ENCODE measurements at places on chromosomes 2 and 18.

DNA sequence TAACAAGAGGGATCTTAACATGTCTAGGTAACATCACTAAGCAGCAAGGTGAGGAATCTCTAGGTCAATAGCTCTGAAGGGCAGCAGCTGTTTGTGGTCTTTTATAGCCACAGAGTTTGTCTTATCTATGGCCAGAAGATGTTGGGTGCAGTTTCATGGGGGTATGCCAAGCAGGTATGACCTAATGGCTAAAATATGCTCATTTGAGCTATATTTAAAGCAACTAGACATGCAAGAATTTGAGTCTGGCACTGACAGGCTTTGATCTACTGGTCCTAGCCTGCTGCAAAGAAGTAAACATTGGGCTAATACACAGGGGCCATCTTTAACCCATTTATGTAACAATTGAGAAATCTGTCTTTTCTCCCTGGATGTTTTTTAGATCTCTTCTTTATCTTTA, 13.9 kb upstream of the UGP2 start:
- no peak for DNase-seq

DNA sequence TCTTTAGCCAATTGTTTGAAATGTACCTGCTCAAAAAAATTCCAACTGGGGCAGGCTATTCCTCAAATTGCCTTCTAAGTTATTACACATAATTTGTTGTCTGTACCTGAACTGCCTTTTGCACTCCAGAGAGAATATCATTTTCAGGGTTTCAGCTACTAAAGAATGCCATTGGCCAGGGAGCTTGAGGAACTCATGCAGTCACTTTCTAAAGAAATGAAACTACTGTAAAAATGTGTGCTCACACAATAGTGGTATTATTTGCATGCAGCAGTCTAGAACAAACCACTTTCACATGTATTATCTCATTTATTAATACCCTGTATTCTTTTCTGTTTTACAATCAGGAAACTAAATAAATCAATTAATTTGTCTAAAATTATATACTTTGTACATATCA, 152.2 kb downstream of the PID1 start:
- DNase-seq, result no peak

DNA sequence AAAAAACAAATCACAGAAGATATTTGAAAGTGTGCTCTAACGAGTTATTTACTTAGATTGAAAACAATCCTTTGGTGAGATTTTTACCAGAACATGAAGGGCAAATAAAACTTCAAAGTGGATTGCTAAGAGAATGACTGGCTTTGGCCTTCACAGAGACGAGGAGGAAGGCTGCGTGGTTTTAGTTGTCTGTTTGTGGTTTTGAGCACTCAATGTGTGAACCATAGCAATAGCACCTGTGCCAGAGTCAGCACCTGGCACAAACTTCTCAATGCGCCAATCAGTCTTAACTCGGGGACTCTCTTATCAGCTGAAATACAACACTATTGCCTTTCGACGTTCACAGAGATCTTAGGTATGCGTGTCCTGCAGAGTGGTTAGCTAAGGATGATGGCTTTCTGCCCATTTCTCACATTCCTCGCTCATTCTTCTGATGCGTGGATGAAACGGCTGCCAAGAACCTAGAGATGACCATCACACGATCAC, 70.0 kb downstream of the MBP start:
- DNase-seq, result peak; percentile 55

- no peak for DNase-seq
Measured at GRCh38 chr2:10036095-10036884, 7.1 kb upstream of the KLF11 start.

DNA sequence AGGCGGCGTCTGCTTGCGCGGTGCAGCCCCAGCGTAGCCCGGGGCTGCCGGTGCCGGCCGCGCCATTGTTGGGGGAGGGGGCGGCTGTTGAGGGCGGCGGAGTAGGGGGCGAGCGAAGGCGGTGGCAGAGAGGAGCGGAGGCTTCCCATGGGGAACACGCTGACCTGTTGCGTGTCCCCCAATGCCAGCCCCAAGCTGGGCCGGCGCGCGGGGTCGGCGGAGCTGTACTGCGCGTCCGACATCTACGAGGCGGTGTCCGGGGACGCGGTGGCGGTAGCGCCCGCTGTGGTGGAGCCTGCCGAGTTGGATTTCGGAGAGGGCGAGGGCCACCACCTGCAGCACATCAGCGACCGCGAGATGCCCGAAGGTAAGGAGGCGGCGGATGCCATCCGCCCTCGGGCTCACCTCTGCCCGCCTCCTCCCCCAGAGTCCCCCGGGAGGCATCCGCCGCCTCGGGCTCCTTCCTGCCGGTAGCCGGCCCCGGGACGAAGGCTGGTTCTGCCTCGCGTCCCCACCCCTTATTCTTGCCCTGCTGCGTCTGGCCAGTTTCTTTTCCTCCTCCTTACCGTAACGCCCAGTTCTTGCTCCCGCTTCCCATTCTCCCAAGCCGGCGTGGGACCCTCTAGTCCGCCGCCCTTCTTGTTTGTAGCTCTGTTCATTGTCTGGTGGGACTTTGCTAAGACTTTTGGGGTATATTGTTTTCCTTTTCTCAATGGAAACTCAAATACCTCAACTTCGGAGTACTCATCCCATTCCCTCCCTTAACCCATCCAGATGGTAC, 500 bp downstream of the CCNYL1 start:
- peak; percentile 39 for DNase-seq

GRCh38 chr2:220660277-220661145, 911.6 kb downstream of the EPHA4 start:
- DNase-seq, result no peak

DNA sequence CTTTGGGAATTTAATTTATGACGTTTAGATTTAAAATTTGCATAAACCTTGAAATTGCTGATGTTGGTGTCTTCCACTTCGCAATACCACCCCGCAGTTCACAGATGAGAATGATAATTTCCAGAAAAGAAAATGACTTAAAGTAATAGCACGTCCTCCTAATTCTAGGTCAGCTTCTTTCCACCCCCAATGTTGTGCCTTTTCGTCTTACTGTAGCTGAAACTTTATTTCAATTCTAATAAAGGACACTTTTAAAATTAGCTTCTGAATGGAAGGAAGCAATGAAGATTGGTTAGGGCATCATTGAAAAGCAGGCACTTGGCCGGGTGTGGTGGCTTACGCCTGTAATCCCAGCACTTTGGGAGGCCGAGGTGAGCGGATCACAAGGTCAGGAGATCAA, 107.4 kb downstream of the MYCN start:
- DNase-seq, result no peak

GRCh38 chr2:230226051-230226551, 565 bp downstream of the SP140 start:
- DNase-seq, result no peak

DNA sequence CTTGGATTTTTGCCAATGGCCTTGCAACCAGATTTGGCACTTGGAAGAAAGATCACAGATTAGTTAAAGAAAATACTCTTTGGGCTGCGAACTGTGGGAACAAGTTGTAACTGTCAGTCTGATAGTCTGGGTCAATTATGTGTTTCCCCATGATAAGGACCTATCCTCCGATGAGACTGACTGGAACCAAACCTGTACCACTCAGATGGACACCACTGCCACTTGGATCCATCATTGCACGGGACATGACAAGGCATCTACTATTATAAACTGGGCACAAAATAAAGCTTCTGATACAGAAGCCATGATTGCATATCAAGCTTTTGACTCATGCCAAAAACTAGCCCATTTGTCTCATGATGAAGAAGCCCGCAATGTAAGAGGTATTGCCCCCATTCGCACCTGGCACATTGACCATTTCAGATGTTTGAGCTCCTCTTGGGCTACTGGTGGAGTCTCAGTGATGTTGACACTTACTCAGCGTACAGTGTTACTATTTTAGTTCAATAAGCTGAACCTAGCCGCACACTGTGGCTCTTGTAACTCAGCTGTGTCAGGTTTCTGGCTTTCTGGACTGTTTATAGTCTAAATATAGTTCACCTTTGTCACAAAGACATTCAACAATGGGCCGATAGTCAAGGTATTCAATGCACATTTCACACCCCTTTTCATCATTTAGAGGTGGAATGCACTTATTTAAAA, 179.8 kb upstream of the RBBP8 start:
- no peak for DNase-seq

DNA sequence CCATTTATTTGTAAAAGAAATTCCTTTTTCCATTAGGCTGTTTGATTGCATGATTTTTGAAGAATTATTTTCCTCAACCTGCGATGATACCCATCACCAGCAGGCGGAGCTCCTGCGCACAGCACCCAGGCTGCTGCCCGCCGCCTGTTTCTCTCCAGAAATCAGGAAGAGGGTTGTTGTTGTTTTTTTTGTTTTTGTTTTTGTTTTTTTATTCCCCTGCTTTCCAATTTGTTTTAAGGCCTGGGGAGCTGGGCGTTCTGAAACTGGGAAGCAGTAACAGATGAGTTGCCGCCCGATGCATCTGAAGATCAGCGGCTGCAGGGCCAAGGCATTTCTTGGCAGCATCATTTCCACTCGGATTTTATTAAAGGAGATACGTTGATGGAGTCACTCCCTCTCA, 132.1 kb downstream of the MBP start:
- DNase-seq, result peak; percentile 26

DNA sequence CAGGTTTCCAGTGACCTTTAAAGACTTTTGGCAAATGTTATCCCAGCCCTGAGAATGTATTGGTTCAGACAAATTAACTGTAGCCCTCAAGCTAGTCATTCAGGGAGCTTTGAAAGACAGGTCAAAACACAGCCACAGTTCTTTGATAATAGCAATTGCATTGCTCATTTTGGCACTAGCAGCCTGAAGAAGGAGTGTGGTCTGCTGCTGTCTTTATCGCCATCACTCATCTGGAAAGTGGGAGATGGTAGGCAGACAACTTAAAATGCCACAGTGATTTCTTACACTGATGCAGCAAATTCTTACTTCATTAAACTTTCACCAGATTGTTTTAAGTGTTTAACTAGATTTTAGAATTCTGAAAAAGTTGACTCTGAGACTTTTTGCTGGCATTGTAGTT, 47.2 kb downstream of the DOK6 start:
- DNase-seq, result no peak

DNA sequence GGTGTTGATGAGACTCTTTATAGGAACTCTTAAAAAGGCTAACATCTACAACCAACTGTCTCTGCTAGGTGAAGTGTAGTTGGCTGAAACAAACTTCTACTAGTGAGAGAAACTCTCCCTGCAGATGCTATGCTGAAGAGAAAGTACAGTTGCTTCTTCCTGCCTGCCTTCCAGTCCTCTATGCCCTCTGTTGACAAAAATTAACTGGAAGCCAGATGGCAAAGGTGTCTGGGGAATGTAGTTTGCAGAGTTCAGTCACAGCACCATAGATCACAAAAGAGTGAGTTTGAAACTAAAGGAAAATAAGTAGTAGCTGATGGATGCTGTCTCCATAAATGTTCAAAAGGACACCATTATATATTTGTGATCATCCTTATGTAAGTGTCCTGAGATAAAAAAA, 958.8 kb upstream of the NRXN1 start:
- no peak for DNase-seq

DNA sequence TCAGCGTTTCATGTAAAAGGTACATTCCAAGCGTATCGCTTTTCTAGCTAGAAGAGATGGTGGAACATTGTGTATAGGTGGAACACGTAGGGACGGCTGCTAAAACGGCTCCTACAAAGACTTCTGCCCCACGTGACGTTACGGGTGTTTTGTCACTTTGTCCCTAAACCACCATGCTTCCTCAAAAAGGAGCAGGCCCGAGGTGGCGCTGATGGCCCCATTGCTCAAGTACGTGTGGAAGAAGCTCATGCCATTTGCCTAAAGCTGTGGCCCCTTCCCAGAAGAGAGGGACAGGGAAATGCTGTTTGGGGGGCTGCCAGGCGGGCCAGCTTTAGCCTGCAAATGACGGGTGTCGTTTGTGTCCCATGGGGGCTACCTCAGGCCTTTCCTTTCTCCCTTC, 72.7 kb downstream of the TMEM247 start:
- no peak for DNase-seq

DNA sequence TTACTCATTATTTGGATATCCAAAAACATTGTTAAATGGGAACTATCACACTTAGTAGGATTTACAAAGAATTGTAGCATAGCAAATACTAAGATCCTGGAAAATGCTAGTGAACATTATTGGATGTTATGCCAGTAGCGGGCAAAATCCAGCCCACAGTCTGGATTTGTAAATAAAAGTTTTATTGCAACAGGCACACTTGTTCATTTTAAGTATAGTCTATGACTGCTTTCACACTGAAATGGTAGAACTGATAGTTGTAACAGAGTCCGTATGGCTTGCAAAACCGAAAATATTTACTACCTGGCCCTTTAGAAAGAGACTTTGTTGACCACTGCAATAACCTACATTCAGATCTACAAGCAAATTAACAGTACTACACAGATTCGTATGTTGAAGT, 53.6 kb downstream of the ACVR1 start:
- DNase-seq, result no peak

GRCh38 chr2:163011000-163011399, 172.4 kb upstream of the KCNH7 start:
- DNase-seq, result no peak
